ENCODE measurements at places on chromosomes 4 and X.

DNA sequence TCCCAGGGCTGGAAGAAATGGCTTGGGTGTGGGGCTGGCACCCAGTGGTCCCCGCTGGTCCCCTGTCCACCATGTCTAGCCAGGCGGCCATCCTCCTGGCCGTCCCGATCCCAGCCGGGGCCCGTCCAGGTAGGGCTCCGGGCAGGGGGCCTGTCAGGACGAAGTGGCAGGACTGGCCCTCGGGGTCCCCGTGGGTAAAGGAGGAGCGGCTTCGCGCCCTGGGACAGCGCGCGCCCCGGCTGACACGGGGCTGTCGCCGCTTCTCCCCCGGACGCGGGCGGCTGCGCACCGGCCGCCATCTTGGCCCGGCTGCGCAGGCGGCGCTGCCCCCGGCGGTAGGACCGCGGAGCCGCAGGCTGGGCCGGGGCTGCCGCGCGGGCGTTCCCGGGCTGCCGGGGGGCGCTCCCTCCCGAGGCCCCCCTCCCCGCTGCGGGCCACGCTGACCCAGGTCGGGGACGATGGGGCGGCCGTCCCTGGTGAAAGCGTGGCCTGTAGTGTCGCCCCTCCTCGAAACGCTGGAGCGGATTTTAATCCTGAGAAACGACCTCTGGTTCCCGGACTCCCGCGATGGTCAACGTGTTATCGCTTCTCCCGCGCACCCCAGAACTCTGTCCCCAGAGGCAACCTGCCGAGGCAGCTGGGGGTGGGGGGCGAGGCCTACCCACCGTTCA, 60.4 kb upstream of the BCOR start:
- DNase-seq = no peak

DNA sequence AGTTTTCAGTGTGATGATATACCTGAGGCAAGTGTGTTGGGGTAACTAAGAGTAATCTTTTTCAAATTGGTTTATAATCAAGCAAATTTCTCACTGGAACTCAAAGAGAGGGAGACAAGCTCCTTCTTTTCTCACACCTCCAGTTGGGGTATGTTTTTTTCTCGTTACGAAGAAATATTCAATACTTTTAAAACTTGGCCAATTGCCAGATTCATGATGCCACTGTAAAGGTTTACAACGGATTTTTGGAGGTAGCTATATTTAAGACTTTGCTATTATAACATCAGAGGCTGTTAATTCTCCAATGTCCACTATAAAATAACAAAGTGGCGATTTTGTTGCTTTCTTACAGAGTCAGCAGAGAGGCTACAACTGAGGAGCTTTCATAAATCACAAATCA, 49.2 kb upstream of the ATP8A1 start:
- DNase-seq = no peak

GRCh38 chrX:117274965-117275364, 812.2 kb upstream of the CT83 start:
- no peak for DNase-seq

DNA sequence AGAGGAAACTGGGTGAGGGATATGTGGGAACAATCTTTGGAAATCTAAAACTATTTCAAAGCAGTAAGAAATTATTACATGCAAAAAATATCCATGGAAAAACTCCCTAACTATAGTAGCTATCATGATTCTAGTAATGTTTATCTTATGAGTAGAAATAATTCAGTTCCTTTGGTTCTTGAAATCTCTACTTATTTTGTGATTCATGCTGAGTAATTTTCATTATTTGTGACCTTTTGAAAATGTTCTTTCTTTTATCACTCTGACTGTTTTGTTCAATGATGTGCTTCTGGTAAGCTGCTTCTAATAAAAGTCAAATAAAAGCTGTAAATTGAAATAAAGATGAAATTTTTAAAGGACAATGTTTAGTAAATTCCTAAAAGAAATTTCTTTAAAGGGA, 40.4 kb upstream of the MAGEB10 start:
- DNase-seq = no peak

Data from pons (tissue), 1 donor.